Activated CD4-positive, alpha-beta T cell treated with anti-CD3 and anti-CD28 coated beads, Interleukin-2, Interleukin-6, amounts not matched to agents 100 ng/mL and 50 ng/mL, durations not matched to agents 16 hours and 8 hours (primary cell): ENCODE measurements at places on chromosomes 12 and 14.

DNA sequence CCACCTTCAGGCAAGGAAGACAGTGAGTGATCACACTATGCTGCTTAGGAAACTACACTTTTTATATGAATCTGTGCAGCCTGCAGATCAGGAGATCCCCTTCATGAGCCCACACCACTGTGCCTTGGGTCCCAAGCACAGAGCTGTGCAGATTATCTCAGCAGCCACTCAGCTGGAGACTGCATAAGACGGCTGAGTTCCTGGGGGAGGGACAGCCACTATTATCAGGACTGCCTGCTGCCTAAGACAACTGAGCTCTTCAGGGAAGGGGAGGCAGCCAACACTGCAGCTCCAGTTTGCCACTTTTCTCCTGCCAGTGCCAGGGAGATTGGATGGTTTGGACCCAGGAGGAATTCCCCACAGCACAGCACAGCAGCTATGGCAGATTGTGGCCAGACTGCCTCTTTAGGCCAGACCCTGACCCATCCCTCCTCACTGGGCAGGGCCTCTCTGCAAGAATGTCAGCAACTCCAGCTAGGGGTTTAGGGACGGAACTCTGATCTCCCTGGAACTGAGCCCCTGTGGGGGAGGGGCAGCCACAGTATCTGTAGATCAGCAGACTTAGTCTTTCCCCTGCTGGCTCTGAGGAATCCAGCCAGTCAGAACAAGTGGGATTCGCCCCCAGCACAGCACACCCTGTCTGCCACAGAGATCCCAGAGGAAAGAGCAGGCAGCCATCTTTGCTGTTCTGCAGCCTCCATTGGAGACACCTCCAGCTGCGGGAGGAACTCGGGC, 141.3 kb downstream of the KLHL28 start:
- DNase-seq = no peak

DNA sequence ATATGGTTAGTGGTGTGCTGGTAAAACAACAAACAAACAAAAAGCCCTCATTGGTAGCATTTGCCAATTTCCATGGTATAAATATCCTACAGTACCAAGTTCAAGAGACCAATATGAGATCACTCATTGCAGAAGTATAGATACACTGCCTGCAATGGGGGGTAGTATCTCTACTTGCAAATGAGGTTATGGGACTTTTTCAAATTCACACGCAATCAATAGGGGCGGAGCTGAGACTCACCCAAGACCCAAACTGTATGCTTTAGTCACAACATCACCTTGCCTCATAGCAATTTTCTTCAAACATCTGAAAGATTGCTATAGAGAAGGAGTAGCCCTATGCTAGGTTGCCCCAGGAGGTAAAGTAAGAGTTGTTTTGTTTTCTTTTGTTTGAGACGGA, 93.7 kb downstream of the VCPKMT start:
- DNase-seq = no peak

DNA sequence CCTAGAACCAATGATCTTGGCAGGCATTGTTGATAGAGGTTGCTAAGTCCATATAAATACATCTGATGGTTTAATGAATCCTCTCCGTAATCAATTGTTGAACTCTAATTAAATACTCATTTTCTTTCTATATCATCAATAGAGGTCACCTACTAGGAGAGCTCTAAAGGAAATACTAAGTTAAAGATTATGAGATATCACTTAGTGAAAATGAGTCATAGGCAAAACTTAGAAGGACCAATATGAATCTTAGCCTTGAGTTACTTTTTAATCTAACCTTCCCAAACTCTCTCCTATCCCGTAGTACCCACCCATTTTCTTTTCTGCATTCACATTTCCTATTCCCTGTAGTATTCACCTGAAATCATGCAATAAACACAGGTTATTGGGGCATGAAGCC, 50.2 kb downstream of the MBIP start:
- no peak for DNase-seq

- DNase-seq = peak; percentile 59
Observed at GRCh38 chr14:67666750-67667449, 7.5 kb downstream of the VTI1B start.

DNA sequence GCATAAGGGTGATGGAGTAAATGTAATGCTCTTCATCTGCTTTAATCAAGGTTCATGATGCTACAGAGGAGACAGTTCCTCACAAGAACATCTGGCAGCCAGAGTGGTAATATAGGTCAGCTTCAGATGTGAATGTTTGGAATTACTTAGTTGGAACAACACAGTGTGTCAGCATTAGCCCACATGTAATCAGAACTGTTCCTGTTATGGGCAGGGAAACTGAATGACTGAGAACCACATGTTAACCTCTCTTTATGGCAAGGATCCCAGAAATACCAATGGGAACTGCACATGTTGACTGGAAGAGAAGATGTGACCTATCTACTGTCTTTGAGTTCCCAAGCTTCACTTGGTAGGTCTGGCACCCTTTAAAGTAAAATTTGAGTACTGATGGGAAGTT, 390.1 kb upstream of the PDE3A start:
- DNase-seq = no peak
